DND-41 (cell line): ENCODE measurements at places on chromosomes 4 and X.

- H3K27ac ChIP-seq, result no peak overlapping the region
- H3K4me3 ChIP-seq, result no peak overlapping the region
- no peaks in the 10 kb centered on the region for H3K36me3 ChIP-seq
- DNase-seq, result no peak
- H3K27me3 ChIP-seq, result no peaks in the 10 kb centered on the region
- H3K4me1 ChIP-seq, result no peaks in the 10 kb centered on the region
Measured at GRCh38 chr4:89212666-89213381, 94.8 kb downstream of the GPRIN3 start.

DNA sequence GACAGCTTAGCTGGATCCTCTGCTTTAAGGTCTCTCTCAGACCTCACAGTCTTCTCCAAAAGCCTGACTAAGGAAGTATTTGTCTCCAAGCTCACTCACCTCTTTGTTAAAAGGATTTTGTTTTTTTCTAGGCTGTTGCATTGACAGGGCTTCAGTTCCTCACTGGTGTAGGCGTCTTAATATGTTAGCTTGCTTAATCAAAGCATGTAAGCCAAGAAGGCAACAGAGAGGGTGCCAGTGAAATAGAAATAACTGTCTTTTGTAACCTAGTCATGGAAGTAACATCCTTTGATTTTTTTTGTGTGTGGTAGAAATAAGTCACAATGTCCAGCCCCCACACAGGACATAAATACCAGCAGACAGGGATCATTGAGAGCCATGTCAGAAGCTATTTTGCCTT, 58.8 kb downstream of the FIP1L1 start:
- no peak overlapping the region for H3K4me3 ChIP-seq
- no peaks in the 10 kb centered on the region for H3K27me3 ChIP-seq
- no peak for DNase-seq
- H3K27ac ChIP-seq, result no peak overlapping the region

GRCh38 chr4:8558080-8558960, 21.9 kb upstream of the GPR78 start:
- no peaks in the 10 kb centered on the region for H3K4me1 ChIP-seq
- no peak overlapping the region for H3K27ac ChIP-seq
- no peaks in the 10 kb centered on the region for H3K27me3 ChIP-seq
- no peaks in the 10 kb centered on the region for H3K36me3 ChIP-seq

DNA sequence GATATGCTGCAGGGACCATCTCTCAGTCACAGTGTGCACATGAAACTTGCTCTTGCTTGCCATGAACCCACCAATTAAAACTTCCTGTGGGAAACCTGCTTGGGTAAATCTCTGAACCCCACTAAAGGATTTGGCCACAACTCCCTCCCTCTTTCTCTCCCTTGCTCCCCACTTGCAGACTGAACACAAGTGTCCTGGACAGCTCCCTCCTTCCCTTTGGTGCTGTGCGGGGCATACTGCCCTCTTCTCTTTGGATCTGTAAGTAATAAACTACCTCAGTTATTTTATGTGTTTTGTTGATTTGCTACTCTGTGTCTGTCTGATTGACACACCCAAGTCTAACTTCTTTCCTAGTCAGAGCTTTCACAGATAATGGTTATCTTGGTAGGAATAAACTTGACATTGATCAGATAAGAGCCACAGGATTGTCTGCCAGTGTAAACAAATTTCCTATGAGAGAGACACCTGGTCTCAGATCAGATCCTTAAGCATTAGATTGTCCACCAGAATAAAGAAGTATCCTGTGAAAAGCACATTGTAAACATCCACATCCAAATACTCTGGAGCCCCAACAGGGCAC, 41.8 kb downstream of the SULT1E1 start:
- DNase-seq, result no peak
- H3K4me1 ChIP-seq, result no peaks in the 10 kb centered on the region
- H3K4me3 ChIP-seq, result no peak overlapping the region
